ENCODE measurements at places on chromosomes 6 and 20.

DNA sequence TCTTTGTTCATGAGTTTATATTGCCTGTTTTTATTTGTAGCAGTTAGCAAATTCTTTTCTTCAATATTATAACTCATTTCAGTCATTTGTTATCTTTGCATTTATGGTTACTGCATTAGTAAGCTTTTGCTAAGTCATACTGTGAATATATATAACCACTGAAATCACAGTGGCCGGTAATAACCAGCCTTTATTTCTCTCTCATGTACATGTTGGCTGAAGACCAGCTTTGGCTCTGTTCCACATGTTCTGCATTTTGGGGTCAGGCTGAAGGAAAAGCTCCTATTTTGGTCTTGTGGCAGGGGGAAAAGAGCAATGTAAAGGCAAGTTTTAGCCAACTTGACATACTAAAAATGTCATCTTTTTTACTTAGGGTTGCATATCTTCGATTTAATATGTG is 276.3 kb downstream of the BCKDHB start:
- DNase-seq: peak; percentile 47

- no peak for DNase-seq
Measured at GRCh38 chr6:150844371-150844770, 21.1 kb upstream of the MTHFD1L start.

DNA sequence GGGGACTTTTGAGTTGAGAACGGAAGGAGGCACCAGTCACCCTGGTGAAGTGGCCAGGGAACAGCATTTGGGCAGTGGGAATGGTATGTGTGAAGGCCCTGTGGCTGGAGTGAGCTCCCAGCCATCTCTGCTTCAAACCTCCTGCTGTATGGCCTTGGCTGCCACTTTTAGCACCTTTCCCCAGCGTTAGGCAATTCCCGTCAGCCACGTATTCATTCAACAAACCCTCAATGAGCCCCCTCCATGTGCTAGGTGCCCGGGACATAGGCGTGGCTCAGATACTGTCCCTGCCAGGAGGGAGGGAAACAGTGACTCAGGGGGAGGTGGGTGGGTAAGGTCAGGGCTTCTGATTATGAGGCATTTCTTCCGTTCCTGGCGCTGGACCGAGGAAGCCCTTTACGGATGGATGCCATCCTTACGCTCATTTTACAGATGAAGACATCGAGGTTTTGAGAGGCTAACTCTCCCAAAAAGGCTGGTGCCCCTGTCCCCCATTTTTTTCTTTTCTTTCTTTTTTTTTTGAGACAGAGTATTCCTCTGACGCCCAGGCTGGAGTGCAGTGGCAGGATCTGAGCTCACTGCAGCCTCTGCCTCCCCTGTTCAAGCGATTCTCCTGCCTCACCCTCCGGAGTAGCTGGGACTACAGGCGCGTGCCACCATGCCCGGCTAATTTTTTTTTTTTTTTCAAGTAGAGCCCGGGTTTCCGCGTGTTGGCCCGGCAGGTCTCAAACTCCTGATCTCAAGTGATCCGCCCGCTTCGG is 37.5 kb downstream of the SRC start:
- no peak for DNase-seq

GRCh38 chr6:22099231-22099630 is 197.6 kb downstream of the PRL start:
- DNase-seq: peak; percentile 81

DNA sequence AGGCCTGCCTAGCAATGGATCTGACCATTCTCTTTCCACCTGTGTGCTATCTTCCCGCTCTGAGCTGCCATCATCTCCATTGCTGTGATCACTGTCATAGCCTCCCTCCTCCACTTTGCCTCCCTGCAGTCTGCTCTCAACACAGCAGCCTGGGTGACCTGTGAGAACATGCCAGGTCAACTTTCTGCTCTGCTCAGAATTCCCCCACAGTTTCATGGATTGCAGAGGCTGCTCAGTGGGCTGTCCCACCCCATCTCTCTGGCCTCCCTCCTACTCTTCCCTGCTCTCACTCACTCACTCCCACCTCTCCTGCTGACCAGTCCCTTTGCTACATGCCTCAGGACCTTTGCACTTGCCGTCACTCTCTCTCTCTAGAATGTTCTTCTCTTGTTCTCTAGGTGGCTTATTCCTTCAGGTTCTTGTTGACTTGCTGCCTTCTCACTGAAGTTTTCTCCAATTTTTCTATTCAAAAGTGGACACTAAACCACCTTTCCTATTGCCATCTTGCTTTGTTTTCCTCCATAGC is 159.9 kb downstream of the CD83 start:
- no peak for DNase-seq

DNA sequence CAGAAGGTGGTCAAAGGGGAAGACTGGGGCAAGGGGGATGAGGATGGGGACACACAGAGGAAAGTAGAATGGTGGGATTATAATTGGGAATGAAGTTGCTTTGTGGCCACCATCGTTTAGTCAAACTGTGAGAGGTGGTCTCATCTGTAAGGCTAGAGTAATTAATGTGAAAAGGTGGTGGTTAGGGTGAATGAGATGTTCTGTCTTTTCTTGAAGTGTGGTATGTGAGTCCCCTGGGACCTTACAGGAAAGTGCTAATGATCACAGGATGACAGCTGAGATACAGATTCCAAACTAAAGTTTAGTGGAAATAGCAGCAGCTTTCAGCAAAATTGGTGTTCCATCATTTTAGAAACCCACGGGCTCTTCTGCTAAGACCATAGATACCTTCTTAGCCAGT is 10.7 kb downstream of the ZFAND3 start:
- DNase-seq: no peak

DNA sequence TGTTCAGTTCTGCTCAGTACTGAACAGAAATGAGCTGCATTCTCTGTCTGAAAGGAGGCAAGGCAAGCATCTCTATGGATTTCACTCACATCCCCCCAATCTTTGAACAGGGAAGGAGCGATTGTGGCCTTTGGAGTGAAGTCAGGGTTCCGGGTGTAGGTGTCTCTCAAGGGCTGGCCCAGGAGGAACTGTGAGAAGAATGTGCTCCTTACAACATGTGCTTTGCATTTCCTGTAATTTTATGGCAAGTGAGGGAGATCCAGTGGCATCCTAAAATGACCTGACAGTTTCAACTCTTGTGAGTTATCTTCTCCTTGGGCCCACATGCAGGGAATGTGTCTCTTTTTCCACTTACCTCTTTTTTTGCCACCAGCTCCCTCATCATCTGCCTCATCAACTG is 63.0 kb upstream of the RIN2 start:
- DNase-seq: no peak

All from brain (organoid and tissue), 16 donors.